Amniotic stem cell (primary cell): ENCODE measurements at places on chromosomes 2 and 18.
A peak's percentile ranks its signal among the peaks of the same experiment; 100 is the strongest.

DNA sequence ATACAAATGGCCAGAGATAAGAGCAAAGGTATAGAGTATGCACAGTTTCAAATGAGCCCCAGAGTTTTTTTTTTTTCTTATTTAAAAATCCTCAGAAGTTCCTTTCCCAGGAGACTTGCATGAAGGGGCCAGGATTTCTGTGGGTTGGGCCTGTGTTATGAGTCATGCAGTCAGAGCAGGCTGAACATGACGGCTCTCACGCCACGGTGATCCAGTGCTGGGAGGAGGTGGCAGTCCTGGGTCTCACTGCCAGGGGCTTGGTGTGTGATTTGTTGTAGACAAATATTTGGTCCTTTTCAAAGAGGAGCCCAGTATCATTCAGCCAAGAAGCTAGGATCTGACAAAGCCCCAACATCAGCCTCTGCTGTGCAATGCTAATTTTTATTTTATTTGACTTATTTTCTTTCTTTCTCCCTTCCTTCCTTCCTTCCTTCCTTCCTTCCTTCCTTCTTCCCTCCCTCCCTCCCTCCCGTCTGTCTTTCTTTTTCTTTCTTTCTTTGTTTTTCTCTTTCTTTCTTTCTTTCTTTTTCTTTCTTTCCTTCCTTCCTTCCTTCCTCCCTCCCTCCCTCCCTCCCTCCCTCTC, 10.4 kb upstream of the KCNE4 start:
- DNase-seq = peak; percentile 90

DNA sequence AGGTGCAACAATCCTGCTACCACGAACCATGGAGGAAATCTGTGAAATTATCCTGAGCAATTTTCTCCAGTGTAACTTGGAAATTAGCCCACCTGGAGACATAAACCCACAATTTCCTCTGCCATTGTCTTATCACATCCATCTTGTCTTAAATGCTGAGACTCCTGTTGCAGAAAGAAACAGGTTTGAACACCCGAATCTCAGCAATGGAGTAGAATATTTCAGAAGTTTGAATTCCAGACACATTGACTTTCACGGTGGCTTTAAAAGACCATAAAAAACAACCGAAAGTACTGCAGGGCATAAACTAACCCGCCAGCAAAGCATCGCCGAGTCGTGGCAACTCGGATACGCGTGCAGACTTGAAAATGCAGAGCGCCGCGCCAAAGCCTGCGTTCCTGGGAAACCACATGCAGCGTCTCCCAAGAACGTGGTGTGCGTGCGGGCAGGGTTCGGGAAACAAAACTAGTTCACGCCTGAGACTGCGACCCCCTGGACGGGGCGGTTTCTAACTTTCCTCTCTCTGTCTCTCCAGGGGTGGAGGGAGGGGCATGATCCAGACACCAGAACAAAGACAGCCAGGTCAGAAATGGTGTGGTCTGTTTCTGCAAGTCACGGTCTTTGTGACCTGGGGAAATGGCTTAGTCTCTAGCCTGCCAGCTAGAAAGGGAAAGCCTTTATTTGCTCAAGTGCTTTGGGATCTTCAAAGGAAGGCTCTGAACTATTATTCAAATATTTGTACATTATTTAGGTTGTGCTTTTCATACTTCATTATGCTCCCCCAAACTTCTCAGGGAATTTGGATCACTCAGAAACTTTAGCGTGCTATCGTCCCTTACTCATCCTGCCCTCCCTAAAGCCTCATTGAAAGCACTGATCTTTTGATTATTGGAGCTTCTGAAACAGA, 26.9 kb upstream of the KCTD1 start:
- DNase-seq = no peak

DNA sequence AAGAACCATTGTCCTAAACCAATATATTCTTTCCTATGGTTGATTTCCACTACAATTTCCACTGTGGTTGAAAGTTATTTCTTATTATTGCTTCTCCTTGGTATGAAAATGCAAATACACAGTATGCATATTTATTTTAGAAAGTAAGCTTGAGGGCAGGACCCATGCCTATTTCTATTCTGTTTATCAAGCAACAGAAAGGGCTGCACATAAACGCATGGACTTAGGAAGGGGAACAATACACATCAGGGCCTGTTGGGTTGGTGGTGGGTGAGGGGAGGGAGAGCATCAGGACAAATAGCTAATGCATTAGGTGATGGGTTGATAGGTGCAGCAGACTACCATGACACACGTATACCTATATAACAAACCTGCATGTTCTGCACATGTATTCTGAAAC, 20.7 kb downstream of the SLC4A3 start:
- DNase-seq = no peak

- DNase-seq = no peak
Observed at GRCh38 chr2:182435754-182436153, 8.9 kb upstream of the PDE1A start.

GRCh38 chr2:56195563-56195962, 11.8 kb downstream of the CCDC85A start:
- no peak for DNase-seq

- no peak for DNase-seq
Observed at GRCh38 chr2:216285701-216286100, 86.6 kb downstream of the MARCHF4 start.

DNA sequence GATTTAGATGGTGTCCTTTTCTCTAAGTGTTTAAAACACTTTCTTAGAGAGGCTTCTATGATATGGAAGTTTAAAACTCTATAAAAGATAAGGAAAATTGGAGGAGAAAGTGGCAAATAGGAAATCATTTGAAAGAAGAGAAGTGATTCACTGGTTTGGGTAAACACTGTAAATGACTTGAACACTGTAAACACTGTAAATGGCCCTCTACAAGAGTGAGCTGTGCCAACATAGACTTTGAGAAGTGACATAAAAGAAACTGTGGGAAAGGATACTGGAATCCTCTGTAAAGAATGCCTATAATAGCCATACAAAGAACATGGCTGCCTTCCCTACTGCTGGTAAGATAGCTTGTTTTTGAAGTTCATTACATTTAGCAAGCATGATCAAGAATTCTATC, 210.9 kb upstream of the SIX3 start:
- DNase-seq = no peak

DNA sequence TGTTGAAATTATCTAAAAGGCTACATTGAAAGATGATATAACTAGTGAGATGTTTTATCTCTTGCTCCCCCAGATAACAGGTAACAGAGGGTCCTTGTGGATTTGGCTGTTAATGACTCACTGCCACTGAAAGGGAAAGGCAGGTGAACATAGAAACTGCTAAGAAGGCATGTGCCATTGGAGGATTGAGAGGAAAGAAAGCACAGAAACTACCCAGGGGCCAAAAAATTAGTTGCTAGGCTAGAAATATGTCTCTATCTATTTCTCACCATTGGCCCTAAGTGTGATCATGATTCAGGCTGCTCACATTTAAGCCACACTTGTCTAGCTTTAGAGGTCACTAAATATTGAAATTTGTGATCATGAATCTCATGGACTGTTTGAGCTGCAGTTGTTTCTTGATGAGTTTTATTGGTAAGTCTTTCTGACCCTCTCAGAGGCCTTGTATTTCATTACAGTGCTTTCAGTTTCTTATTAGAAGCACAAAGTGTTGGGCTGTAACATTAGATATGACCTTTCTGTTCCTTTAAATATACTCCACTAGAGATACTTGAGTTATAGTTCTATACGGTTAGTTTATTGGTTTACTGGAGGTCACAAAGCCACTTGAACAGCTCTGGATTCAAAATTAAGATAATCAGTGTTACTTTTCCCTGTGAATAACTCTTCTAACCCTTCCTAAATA, 26.2 kb downstream of the NAB1 start:
- no peak for DNase-seq

DNA sequence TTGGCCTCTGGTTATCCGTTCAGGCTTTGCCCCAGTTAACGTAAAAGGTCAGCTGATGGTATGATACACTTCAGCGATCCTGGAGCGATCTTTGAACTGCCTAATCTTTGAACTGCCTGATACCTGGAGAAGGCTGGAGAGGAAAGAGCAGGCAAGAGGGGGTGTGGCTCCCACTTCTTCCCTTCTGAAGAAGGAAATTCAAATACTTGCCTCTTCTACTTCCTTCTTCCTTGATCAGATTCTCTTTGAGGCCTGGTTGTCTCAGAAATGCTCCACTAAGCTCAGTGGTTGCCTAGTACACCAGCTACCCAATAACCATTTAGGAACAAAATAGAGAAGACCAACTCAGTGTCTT, 619 bp downstream of the GALM start:
- no peak for DNase-seq

GRCh38 chr2:227423656-227424499, 36.1 kb upstream of the SCYGR1 start:
- DNase-seq = no peak

- DNase-seq = no peak
Observed at GRCh38 chr2:16322308-16323125, 343.1 kb downstream of the CYRIA start.

DNA sequence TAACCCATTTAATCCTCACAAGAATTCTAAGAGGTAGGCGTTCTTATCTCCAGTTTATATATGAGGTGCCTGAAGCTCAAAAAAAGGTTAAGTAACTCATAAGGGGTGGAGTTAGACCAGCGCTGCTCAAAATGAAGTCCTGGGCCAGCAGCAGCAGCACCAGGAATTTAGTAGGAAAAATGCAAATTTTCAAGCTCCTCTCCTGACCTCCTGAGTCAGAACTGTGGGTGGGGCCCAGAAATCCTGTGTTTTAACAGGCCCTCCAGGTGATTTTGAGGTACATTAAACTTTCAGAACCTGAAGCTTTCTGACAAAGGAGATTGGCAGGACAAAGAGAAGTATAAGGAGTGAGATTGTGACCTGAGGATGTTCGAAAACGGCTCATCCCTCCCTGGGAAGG, 66.0 kb upstream of the CCDC85A start:
- DNase-seq = no peak

GRCh38 chr2:9166579-9167377, 39.8 kb upstream of the ASAP2 start:
- DNase-seq = no peak

DNA sequence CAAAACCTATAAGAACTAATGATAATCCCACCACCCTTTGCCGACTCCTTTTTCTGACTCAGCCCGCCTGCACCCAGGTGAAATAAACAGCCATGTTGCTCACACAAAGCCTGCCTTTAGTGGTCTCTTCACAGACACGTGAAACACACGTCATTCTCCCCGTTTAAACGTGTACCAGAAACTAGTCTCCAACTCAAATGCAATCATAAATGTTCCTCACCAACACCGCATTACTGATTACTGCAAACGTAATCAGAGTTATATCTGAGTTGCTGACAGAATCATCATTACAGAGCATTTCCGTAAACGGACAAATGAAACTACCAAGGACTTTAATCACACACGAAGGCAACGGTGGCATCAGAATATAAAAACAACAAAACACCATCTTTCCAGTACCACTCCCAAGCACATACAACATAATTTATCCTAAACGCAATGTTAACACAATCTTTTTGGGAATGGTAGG, 1.9 kb downstream of the CLK1 start:
- DNase-seq = peak; percentile 62

DNA sequence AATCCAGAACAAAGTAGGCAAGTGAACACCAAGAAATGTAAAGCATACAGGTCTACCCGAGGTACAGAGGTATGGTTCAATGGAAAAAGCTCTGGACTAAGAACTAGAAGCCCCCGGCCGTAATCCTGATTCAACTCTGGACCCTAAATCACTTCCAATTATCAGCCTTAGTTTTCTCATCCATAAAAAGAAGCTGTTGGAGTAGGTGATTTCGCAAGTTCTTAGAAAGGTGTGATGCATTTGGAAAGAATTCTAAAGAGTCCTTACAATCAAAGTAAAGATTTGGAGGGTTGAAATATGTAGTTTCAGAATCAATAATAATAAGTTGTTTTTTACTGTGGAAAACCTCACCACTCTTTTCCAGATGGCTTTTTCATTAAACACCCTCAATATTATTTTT, 622.1 kb upstream of the ID2 start:
- DNase-seq = no peak

GRCh38 chr2:165176780-165177179, 27.1 kb downstream of the SCN3A start:
- DNase-seq = no peak

GRCh38 chr2:14778015-14778414, 145.5 kb downstream of the LRATD1 start:
- no peak for DNase-seq

GRCh38 chr2:194550702-194551101, 1106.3 kb upstream of the SLC39A10 start:
- DNase-seq = no peak

DNA sequence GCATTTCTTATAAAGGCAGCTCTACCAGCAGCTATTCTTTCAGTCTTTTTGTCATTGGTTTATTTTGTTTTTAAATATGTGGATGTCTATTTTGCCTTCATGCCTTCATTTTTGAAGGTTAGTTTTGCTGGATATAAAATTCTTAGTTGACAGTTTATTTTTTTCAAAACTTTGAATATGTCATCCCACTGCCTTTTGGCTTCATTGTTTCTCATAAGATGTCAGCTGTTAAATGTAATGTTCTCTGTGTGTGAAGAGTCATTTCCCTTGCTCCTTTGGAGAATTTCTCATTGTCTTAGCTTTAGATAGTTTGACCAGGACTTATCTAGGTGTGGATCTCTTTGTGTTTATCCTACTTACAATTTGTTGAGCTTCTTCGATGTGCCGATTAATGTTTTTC, 213.5 kb downstream of the KIAA1328 start:
- DNase-seq = no peak

GRCh38 chr2:221166292-221166691, 405.8 kb downstream of the EPHA4 start:
- DNase-seq = no peak

DNA sequence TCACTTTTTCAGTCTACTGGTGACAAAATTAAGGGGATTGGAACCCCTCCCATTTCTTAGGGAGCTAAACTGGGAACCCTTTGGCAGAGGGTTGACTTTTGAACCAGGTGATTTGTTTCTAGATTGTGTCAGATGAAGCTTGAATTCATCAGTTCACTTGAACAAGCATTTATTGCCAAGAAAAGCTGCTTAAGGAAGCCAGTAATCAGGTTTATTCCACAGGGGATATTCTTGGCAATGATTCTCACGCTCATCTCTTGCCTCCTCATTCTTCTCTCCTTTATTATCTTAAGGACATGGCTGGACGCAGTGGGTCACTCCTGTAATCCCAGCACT, 101.0 kb downstream of the ALPK2 start:
- DNase-seq = no peak

GRCh38 chr18:25279133-25279532, 72.8 kb downstream of the ZNF521 start:
- DNase-seq = peak; percentile 8

GRCh38 chr2:133812826-133813617, 244.8 kb upstream of the NCKAP5 start:
- no peak for DNase-seq

DNA sequence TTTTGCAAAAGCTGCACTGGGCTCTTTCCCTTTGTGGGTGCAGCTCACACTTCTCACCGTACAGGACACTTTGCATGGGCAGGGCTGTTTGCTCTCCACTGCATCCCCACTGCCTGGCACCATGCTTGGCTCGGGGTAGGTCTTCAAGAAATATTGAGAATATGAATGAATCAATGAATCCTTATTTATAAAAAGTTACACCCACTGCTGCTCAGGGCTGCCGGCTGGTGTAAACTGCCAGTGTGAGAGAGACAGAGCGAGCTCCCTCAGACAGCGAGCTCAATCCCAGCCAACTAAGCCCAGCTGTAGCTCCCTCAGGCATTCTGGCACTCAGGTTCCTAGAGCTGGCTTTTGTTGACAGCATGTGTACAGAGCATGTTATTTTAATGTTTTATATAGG, 3.4 kb downstream of the TMEM185B start:
- no peak for DNase-seq

GRCh38 chr2:69741229-69741574, 732 bp upstream of the ANXA4 start:
- DNase-seq = peak; percentile 66

GRCh38 chr2:131112529-131112928, 7.4 kb downstream of the PLEKHB2 start:
- no peak for DNase-seq
